ENCODE measurements at places on chromosomes 3 and 15.
A peak's percentile ranks its signal among the peaks of the same experiment; 100 is the strongest.

GRCh38 chr3:194279101-194279500, 72.0 kb downstream of the CPN2 start:
- DNase-seq: no peak

DNA sequence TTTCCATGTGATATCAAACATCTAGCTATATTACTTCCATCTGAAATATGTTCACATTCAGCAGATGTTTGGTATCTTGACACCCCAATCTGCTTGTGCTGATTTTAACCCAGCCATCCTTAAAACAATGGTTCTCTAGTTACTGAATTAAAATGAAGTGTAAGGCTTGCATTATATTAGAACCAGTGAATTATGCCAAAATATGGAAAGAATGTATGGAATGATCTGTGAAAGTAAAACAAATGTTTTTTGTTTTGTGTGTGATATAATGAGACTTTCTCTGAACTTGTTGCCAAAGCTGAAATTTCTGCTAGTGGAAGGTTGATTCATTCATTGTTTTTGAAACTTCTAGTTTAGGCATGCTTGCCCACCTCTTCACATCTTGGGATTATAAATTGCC, 317.1 kb downstream of the MEX3B start:
- peak; percentile 22 for DNase-seq

- no peak for DNase-seq
Observed at GRCh38 chr15:69298697-69299441, at the start of gene PAQR5. PAQR5 (plus strand) TSS chr15:69298912; CDS start chr15:69360081, 61,169 bp downstream.

- DNase-seq: no peak
Observed at GRCh38 chr15:42092398-42093318, 1.7 kb downstream of the PLA2G4D start.

GRCh38 chr15:71312731-71313460, 197.6 kb downstream of the THSD4 start:
- DNase-seq: no peak

- DNase-seq: no peak
Observed at GRCh38 chr15:74636984-74637383, 21.3 kb downstream of the CLK3 start.

DNA sequence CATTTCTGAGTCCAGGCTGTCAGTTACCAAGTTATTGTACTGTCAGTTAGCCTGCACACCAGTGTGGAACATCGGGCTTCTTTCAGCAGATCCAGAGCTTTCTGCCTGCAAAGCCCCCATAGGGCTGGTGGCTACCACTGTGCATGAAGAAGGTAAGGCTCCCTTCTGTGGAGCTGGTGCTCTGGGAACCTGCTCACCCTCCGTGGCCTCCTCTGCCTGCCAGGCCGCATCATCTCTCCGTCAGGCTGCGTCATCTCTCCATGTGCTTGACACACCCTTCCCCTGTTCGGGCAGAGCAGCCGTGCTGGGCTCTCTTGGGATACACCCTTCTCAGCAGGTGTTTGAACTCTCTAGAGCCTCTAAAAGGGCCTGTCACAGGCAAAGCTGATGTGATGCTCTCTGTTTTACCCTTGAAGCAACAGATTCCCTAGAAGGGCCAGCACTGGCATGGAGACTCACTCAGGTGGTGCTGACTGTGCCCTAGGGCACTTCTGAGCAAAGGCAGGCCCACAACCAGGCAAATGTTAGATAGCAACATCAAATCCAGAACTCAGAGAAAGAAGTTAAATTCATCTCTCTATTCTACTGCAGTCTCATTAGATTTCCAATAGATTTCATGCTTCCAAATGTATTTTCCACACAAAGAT, 261.1 kb downstream of the EPHB1 start:
- no peak for DNase-seq

DNA sequence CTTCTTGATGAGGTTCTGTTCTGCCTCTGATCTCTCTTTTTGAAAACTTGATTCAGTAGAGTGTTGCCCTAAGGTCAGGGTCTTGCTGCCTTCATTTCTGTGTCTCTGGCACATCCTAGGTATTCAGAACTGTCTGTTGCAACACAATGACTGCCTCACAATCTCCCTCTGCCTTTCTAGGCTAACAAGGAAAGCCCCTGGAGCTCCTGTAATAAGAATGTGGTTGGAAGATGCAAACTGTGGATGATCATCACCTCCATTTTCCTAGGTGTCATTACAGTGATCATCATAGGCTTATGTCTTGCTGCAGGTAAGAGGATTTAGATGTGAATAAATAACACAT, 7.0 kb downstream of the C3orf52 start:
- no peak for DNase-seq

GRCh38 chr15:41416128-41416741, 660 bp upstream of the RTF1 start:
- no peak for DNase-seq

DNA sequence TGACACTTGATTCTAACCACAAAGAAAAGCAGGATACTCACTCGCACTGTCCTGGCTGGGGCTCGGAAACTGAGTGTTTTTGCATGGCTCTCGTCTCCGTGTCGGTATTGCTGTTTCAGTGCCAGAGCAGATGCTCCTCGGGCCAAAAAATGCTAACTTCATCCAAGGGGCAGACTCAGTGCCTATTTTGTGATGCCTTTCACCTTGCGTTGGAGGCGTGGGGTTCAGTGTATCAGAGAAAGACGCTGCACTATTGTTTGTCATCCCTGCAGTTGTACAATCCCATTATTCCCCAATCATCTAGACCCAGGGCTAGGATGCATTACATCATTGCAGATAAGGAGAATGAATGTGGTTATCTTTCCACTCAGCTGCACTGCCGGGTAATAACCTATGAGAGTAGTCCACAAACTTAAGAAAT, 1.4 kb downstream of the CACNA2D3 start:
- no peak for DNase-seq

GRCh38 chr3:53215816-53216215, 40.0 kb downstream of the TKT start:
- peak; percentile 18 for DNase-seq

GRCh38 chr15:58203537-58203936, 65.4 kb downstream of the AQP9 start:
- peak; percentile 100 for DNase-seq

DNA sequence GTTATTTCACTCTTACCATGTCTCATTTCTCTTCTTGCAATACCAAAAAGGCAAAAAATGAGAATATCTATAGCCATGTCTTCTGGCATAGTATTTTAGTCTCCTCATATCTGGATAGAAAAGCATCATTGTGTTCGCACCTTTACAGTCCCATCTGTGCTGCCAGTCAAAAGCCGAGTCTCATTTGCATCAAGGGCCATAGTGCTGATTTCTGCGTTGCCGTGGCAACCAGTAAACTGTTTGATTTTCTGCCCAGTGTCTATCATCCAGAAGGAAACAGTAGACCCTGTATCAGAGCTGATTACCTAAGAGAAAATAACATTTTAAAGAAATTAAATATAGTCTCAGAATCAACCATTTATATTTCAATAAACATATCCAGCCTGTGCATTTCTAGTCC, 86.1 kb upstream of the SERPINI2 start:
- DNase-seq: no peak

GRCh38 chr15:101251830-101252820, at the start of gene CHSY1:
CHSY1 (minus strand) TSS chr15:101252048; CDS start chr15:101251456, 592 bp downstream.
- peak; percentile 93 for DNase-seq

DNA sequence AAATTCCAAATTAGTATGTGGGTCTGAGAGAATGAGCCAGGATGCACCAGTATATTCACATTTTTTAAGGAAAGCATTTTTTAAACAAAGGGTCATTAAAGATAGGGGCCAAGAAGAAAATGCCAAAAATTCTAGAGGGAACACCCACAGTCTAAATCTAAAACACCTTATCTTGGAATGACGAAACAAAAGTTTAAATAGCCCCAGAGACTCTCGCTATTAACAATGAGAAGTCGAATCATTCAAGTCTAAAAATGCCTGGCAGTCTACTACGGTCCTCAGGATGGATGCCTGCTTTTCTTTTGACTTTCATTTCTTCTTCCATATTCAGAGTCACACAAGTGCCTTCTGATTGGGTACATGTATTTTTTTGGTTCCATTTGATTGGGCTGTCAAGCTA, 66.3 kb downstream of the SSUH2 start:
- no peak for DNase-seq

Measured in fibroblast of upper back skin (primary cell).